ENCODE measurements at places on chromosomes 3 and 15. TPM values are rescaled to one million over a fixed set of nuclear protein-coding genes. Genes with fewer than 3 reads are reported as not detected.

Gene B3GNT5
- total RNA-seq: not detected

Gene DAZL
- total RNA-seq: not detected

DNA sequence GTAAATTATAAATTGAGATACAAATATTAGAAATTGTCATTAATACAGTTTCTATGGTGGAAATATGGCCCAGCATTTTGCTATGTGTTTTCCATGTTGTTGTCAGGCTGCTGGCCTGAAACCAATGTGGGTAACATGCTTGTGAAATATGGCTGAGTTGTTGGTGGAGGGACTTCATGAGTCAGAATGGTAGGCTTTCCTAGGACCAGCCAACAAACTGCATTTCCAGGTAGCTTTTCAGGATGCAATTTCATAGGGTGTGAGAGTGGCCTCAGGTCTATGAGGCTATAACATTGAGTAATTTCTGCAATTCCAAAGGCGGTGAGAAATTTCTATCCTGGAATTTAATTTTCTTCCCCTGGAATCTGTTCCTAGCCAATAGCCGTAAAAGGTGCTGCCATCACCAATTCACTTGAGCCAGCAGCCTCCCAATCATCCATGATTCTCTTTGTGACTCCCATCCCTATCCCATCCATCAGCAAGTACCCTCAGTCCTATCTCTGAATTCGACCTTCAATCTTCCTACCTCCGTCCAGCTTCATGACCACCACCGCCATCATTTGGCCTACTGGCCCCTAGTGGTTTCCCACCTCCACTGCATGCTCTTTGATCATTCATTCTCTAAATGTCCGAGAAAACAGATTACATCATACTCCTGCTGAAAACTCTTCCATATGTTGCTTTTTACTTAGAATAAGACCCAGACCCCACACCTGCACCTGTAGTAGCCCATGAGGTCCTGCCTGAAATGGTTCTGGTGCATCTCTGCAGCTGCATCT, 276.6 kb upstream of the CFAP20DC start:
- H3K27me3 ChIP-seq: no peaks in the 10 kb centered on the region
- no peak for DNase-seq
- no peak overlapping the region for H3K27ac ChIP-seq
- H3K4me1 ChIP-seq: no peaks in the 10 kb centered on the region
- H3K4me3 ChIP-seq: no peak overlapping the region
- H3K36me3 ChIP-seq: no peaks in the 10 kb centered on the region

- peaks cover 77% of the 10 kb centered on the region for H3K4me1 ChIP-seq
- no peak overlapping the region for H3K4me3 ChIP-seq
- no peaks in the 10 kb centered on the region for H3K27me3 ChIP-seq
- DNase-seq: no peak
Measured at GRCh38 chr3:187016639-187017345, 86.5 kb downstream of the ST6GAL1 start.

GRCh38 chr3:180252683-180253082, 215.9 kb upstream of the PEX5L start:
- peaks cover 11% of the 10 kb centered on the region for H3K27me3 ChIP-seq
- H3K36me3 ChIP-seq: peaks cover 5% of the 10 kb centered on the region
- no peaks in the 10 kb centered on the region for H3K4me1 ChIP-seq
- no peak overlapping the region for H3K27ac ChIP-seq

Data from naive thymus-derived CD8-positive, alpha-beta T cell (primary cell).